Effector memory CD8-positive, alpha-beta T cell (primary cell): ENCODE measurements at places on chromosomes 13 and 19.

- no peak for DNase-seq
Observed at GRCh38 chr13:101939370-101939769, 462.5 kb downstream of the FGF14 start.

DNA sequence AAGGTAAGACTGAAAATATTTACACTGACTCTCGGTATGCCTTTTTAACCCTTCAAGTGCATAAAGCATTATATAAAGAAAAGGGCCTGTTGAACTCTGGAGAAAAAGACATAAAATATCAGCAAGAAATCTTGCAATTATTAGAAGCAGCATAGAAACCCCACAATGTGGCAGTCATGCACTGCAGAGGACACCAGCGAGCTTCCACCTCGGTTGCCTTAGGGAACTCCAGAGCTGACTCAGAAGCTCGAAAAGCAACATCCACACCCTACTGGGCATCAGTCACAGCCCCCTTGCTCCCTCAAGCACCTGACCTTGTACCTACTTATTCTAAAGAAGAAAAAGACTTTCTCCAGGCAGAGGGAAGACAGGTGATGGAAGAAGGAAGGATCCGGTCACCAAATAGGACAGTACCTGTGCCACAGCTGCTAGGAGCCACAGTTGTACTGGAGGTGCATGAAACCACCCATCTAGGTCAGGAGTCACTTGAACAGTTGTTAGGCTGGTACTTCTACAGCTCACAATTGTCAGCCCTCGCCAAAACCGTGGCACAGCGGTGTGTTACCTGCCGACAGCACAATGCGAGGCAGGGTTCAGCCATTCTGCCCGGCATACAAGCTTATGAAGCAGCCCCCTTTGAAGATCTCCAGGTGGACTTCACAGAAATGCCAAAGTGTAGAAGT, 2.9 kb downstream of the ZNF816 start:
- no peak for DNase-seq

DNA sequence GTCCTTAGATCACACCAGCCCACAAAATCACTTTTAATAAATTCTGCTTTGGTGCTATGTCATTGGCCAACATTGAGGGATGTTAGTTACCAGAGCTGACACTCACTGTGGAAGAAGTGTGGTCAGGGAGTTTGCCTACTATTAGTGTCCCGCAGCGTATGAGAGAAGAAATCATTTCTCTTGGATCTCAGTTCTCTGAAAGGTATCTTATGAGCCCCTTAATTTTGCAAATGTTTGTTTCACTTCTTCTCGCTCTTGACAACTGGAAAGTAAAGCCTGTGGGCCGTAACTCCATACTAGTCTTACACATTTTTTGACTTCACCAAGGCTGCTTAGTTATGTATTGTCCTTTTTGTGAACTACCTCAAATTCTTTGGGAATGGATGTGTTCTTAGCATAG, 80.9 kb downstream of the FLT1 start:
- DNase-seq = no peak

- DNase-seq = no peak
Observed at GRCh38 chr19:38900202-38900629, 447 bp downstream of the NFKBIB start.

- no peak for DNase-seq
Observed at GRCh38 chr19:15354566-15355296, 22.4 kb upstream of the BRD4 start.

GRCh38 chr13:99305158-99305557, 2.0 kb downstream of the GPR183 start:
- no peak for DNase-seq

GRCh38 chr13:80989241-80989640, 648.3 kb upstream of the SPRY2 start:
- DNase-seq = no peak

DNA sequence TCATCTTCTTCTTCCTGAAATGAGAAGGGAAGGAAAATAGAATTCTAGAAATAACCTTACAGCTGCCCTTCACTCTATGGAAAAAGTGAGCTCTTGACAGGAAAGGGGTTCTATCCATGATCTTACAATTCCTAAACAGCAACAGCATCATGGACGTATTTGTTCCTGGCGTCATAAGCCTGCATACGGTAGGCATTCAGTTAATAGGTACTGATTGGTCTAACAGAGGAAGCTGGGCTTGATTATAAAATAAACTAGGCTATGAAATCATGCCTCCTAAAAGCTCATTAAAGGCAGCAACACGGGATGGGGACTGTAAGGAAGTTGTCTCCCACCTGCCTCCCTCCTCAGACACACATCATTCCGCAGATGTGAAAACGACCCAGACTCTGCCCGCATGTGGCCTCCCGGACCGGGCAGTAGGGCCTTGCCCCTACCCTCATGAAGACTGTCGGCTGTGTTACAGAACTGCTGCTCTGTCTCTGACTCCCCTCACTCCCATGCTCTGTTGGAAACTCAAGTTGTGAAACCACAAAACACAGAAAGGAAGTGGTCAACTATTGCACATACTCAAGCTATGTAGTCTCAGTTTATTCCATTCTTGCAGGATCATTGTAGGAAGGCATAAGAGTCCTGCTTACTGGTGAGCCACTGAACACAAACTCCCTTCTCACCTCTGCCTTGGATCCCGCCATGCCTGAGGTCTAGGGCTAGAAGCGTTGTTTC, 129.8 kb downstream of the DLEU7 start:
- peak; percentile 8 for DNase-seq

GRCh38 chr13:33528896-33529295, 243.3 kb upstream of the STARD13 start:
- no peak for DNase-seq

DNA sequence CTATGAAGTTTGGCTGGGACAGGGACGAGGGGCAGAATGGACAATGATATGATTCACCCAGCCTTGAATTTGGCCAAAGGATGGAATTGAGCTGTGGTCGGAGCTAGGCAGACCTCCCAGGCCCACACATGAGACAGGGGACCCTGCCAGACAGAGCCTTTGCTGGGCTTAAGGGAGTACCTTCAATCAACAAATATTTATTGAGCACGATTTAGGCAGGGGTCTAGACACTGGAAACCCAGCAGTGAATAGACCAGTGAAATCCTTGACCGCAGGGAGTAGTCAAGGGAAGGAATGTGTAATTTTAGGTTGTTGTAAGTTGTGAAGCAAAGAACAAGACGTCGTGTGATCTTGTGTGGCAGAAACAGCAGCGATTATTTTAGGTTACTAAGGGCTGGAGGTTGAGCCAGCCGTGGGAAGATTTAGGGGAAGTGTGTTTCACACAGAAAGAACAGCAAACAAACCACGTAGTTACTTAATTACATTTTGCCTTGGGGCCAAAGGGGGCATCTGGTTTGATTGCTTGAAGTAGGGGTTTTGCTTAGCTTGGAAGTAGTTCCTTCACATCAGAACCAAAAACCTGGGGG, 16.9 kb upstream of the AP1M2 start:
- DNase-seq = peak; percentile 29

- no peak for DNase-seq
Observed at GRCh38 chr19:21022996-21023395, 2.5 kb downstream of the ZNF430 start.

DNA sequence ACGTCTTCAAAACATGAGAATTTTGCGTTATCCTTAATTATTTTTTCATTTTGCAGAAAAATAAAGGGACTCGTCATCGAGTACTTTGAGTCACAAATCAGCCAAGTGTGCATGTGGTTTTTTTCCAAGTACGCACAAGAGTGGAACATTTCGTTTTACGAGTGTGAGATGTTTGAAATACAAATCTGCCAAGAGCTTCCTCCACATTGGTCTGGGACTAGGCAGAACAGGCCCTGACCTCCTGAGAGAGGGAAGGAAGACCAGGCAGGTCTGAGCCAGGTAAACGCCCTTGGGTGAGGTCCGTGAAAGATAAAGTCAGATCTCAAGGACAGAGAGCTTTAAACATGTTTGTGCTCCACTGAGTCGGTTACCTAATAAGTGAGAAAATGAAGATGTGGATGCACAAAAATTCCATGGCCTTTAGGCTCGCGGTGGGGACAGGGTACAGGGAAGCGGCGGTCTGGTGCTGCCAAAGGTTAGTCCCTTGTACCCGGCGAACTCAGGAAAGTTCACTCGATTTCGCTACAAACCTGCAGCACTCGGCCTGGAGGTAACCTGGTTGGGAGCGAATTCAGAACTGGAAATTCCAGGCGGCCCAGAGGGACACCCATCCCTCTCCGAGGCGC, 473 bp upstream of the ITM2B start:
- DNase-seq = peak; percentile 26

GRCh38 chr19:29428071-29428470, 97.7 kb upstream of the VSTM2B start:
- no peak for DNase-seq

GRCh38 chr19:16587833-16588823, 15.9 kb upstream of the SLC35E1 start:
- peak; percentile 63 for DNase-seq

GRCh38 chr13:24744247-24744646, 19.7 kb upstream of the RNF17 start:
- DNase-seq = no peak

DNA sequence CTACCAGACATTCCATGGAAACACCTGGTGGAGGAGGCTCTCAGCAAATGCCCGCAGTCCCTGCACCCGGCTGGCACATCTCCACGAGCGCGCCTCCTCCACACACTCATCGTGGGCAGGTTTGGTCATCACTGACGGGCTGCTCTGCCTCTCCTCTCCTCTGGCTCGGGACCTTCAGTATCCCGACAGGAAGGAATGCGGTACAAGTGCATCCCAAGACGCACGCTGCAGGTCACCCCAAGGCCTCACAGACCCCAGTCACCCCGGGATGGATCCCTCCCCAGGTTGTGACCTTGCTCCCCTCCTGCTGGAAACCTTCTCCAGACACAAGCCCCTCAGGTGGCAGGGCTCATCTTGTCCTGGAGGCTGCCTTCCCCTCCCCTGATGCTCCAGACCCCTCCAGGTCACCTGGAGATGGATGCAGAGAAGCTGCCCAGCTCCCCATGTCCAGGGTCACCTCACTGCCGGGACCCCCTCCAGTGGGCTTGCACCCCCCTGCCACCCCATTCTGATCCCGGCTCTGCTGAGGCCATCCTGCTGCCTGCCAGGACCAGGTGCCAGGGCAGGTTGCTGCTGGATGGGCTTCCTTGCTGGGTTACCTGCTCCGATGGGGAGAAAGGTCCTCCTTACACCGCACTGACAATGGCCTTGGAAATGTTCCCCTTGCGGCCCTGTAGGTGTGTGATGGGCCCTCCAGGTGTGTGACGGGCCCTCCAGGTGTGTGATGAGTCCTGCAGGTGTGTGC, 29.9 kb downstream of the C13orf46 start:
- no peak for DNase-seq

DNA sequence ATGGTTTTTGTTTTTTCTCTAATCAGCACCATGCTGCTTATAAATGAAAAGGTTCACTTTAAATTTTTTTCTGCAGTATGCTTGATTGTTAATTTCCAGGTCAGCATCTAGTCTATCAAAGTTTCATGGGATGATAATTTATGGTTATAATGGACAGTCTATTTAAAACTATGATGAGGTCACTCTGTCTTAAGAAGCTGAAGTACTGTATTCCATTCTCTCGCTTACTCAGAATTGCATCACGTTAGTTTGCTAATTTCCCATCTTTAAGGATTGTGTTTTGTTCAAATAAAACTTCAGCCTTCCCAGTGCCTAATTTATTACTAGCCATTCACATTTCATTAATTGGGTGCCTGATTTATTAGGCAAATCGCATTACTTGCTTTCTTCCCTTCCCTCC, 94.3 kb downstream of the GPC6 start:
- DNase-seq = no peak

GRCh38 chr19:42619271-42619670, 24.5 kb upstream of the CEACAM8 start:
- no peak for DNase-seq

- DNase-seq = no peak
Observed at GRCh38 chr13:33537676-33538075, 252.1 kb upstream of the STARD13 start.

DNA sequence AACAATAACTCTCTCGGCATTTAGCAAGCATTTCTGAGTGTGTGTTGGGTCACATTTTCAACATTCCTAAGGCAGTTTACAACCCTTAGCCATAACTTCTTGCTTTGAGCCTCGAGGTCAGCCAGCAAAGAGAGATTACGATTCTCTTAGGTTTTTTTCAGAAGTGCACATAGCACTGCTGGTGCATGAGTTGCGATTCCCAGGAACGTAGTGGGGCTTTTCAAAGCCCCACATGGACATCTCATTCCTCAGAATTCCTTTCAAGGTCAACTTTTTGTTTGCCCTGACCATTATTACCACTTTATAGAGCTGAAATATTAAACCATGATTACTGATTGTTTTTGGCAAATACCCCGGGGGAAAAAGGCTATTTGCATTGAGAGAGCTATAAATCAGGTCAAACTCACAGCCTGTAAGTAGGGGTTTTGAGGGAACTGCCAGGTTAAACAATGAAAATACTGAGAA, 705.3 kb downstream of the GPC5 start:
- no peak for DNase-seq

DNA sequence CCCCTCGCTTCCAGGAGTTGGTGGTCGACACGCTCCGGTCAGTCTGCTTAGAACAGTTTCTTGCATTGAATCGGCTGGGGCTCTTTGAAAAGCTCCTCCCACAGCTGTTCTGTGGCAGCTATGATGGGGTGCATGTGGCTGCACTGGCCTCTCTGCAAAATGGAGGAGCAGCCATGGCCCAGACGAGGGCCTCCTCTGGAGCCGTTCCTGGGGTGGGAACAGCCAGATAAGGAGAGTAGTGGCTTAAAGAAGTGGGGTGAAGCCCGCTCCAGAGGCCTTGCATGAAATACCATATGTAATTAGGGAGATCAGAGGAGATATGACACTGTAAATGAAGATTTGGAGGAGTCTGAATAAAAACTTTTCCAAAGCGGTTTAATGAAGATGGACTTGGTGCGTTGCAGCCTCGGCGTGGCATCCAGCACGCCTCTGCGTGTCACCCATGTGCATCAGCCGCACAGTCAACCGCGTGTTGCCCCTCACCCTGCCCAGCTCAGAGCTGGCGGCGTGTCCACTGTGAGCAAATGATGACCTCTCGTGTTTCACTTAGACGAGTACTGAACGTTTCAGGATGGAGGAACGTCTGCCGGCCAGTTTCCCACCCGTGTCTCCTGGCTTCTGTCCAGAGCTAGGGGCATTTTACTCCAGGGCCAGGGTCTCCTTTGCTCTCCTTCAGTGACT, 199.2 kb downstream of the TEX29 start:
- no peak for DNase-seq

- DNase-seq = no peak
Observed at GRCh38 chr13:49082653-49083536, 107.2 kb downstream of the FNDC3A start.

- DNase-seq = no peak
Observed at GRCh38 chr13:27962982-27963381, 6.1 kb downstream of the CDX2 start.

DNA sequence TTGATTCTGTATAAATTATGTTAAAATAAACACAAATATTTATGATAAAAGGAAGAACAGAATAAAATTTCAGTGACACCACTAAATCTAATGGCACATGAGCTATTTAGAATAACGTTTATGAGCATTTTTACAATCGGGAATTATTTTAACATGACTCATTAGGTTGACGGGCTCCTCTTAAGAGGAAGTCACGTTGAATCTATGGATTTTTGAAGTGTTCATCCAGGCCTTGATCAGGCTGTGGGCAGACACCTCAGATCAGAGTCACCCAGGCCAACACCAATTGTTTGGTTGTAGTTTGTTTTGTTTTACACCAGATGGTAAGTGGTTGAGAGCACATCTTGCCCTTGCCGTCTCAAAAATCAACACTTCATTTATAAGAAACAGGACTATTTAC, 257.8 kb downstream of the FOXO1 start:
- no peak for DNase-seq

GRCh38 chr19:52692431-52693008, 42.3 kb downstream of the ZNF611 start:
- no peak for DNase-seq
